Activated T-helper 1 cell treated with anti-CD3 and anti-CD28 coated beads, Interleukin-2, amount 50 U/mL, for 16 hours (primary cell): ENCODE measurements at places on chromosomes 6 and 20.

DNA sequence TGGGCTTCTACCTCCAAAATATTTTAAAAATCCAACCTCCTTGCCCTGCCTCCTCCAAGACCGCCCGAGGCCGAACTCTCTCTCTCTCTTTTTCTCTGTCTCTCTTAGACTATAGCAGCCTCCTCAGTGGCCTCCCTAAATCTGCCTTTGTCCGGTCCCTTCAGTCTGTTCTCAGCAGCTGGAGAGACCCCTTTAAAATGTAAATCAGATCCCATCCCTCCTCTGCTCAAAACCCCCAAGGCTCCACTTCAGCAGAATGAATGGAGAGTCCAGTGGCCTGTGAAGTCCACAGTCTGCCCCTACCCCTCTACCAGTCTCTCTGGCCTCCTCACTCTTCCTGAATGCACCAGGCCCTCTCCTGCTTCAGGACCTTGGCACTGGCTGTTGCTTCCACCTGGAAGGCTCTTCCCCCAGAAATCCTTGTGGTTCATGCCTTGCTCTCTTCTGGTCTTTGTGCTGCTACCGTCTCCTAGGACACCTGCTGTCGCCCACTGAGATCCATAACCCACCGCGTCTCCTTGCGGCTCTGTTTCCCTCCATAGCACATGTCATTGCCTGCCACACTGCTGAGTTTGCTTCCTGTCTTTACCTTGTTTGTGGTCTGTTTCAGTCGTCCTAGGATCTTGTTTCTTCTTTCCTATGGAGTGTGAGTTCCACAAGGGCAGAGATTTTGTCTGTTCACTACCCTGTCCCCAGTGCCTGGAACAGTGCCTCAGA is 6.0 kb downstream of the MLN start:
- no peak for DNase-seq

- DNase-seq, result no peak
Measured at GRCh38 chr6:90835596-90836212, 248.8 kb upstream of the MAP3K7 start.

DNA sequence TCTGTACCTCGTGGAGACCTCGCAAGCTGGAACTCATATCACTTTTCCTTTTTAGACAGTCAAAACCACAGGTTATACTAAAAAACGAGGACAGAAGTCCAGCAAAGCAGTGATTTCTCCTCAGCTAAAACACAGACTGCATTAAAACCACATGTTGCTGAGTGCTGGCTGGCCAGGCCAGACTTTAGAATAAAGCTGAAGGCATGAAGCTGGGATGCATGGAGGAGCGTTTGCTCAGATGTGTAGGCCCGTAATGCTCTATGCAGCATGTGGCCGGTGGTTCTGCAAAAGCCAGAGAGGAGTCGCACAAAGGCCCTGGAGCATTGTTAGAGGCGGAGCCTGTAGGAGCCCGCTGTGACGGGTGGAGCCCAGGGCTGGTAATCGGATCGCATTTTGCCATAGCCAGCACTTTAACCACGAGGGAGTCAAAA is 83.6 kb downstream of the SMOC2 start:
- DNase-seq, result no peak

GRCh38 chr6:168247443-168248147 is 72.0 kb downstream of the DACT2 start:
- DNase-seq, result no peak
